ENCODE measurements at places on chromosomes 3 and 15.

DNA sequence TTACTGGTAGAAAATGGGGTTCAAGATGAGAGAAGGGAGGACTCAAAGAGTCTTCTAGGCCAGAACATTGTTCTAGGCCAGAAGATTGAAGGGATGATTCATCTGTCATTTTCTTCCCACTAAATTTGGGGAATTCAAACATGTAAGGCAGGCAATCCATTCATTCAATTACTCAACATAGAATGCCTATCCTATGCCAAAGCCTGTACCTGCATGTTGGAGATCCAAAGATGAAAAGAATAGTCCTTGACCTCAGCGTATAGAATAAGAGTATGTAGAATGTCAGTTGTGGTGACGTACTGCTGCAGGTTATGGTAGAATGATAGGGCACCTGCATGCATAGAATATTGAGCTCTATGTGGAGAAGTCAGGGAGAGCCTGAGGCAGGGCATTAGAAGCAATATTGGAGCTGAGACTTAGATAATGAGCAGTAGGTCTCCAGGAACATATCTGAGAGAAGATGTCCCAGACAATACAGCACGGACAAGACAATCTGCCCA, 49.7 kb downstream of the STAC start:
- DNase-seq: no peak

GRCh38 chr15:33055962-33056361, 138.6 kb downstream of the FMN1 start:
- DNase-seq: no peak

- DNase-seq: peak; percentile 56
These were observed 437.8 kb downstream of the RBMS3 start for GRCh38 chr3:29718661-29719065.

GRCh38 chr3:43222590-43222989, 63.8 kb upstream of the SNRK start:
- DNase-seq: no peak

DNA sequence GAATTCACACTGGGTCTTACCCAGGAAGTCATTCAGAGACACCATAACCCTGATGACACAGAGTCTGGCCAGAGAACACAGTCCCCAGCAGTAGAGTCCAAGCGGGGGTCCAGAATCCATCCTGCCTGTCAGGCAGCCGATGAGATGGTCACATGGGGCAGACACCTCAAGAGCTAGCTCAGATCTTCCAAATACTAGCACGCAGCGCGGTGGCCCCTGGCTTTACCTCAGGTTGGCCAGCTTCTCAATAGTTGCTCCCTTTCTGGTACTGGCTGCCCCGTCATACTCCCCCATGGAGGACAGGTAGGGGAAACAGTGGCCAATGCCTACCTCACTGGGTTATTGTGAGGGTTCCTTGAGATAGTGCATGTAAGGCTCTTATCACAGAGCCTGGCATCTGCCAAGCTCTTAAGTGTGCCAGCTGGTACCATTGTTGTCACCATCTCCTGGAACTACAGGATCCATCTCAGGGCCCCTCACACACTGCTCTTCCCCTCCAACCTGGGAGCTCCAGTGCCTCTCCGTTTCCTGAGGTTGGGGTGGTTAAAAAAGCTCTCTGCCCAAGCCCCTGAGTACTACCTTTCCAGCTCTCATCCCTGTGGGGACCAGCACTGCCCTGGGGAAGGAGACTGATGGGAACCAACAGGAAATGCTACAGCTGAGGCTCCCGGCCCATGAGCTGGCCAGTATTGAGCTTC, 3.5 kb upstream of the SLC28A1 start:
- no peak for DNase-seq

DNA sequence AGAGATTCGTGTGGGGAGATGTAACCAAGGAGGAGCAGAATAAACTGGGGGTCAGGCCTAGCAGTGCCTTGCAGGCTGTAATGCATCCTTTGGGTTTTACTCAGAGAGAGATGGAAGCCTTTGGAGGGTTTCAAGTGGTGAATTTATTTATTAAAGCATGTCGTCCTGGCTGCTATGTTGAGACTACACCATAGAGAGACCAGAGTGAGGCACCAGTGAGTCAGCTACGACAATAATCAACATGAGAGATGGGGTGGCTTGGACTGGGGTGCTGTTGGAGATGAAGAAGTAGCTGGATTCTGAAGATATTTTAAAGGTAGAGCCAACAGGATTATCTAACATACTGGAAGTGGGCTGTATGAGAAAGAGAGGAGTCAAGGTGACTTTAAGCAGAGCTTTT, 335.3 kb upstream of the ARHGEF26 start:
- DNase-seq: no peak

GRCh38 chr3:158781191-158781590, 20.7 kb upstream of the MFSD1 start:
- no peak for DNase-seq

All from kidney tubule cell (primary cell).